Occipital lobe (tissue), 3 donors: ENCODE measurements at places on chromosomes 11 and 22. TPM values are rescaled to one million over a fixed set of nuclear protein-coding genes. Genes with fewer than 3 reads are reported as not detected.

DNA sequence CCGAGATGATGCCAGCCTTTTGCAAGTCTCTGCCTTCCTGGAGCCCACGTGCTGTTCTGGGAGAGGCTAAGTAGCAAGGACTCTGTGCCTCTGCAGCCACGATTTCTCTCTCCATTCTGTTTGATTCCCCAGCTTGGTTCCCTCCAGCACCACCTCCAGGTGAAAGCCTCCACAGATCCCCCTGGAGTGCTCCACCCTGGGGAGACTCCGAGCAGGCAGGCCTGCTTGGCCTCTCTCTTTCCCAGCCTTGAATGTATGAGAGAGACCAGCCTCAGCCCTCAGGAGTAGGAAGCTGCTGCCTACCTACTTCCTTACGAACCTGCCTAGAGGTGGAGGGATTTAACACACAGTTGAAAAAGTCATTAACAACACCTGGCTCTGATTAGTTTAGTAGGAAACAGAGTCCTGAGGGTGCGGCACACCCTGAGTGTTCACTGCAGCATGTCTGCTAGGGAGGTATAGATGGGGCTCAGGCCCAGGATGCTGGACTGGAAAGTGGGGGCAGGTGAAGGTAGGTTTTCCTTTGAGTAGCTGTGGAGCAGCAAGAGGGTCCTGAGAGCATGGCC, 22.5 kb downstream of the TMPRSS5 start:
- DNase-seq: no peak

GRCh38 chr11:119671051-119671450, 57.9 kb downstream of the NECTIN1 start:
- DNase-seq: peak; percentile 69

GRCh38 chr11:107043242-107044006, 25.1 kb upstream of the GUCY1A2 start:
- DNase-seq: no peak

DNA sequence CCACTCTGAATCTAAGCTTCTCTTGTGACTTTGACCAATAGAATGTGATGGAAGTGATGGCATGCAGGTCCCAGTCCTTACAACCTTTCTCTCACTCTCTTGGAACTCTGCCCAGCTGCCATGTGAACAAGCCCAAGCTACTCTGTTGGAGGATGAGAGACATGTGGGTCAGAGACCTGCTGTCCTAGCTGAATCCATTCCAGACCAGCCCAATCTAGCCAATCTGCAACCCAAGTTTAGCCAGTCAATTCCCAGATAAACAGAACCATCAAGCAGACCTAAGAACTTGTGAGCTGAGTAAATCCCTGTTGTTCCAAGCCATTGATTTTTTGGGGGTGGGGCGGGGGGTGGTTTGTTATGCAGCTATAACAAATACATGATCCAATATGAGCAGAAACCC, 69.2 kb upstream of the GRK3 start:
- DNase-seq: no peak

- no peak for DNase-seq
Measured at GRCh38 chr22:39177456-39177775, 24.9 kb upstream of the CBX7 start.

GRCh38 chr22:19331474-19331873, 40.0 kb upstream of the CLTCL1 start:
- no peak for DNase-seq

- DNase-seq: no peak
Measured at GRCh38 chr11:113773092-113773415, 438 bp downstream of the ZW10 start.

DNA sequence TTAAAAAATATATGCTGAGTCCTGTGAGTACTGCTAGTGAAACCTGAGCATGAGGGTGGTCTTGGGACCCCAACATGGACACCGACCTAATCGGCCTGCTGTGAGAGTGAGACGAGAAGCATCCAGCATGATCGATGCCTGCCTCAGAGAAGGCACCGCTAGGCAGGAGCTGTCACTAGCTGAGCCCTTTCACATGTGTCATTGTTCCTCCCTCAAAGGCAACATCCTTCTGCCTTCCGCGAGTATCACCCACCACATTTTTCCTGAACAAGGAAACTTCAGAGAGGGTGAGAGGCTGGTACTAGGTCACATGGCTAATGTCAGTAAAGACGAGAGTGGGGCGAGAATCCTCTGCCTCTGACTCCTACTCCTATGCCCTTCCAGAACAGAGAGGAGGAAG, 35.6 kb downstream of the AP1B1 start:
- DNase-seq: no peak

- no peak for DNase-seq
Measured at GRCh38 chr11:61671527-61671926, 8.7 kb upstream of the DAGLA start.

DNA sequence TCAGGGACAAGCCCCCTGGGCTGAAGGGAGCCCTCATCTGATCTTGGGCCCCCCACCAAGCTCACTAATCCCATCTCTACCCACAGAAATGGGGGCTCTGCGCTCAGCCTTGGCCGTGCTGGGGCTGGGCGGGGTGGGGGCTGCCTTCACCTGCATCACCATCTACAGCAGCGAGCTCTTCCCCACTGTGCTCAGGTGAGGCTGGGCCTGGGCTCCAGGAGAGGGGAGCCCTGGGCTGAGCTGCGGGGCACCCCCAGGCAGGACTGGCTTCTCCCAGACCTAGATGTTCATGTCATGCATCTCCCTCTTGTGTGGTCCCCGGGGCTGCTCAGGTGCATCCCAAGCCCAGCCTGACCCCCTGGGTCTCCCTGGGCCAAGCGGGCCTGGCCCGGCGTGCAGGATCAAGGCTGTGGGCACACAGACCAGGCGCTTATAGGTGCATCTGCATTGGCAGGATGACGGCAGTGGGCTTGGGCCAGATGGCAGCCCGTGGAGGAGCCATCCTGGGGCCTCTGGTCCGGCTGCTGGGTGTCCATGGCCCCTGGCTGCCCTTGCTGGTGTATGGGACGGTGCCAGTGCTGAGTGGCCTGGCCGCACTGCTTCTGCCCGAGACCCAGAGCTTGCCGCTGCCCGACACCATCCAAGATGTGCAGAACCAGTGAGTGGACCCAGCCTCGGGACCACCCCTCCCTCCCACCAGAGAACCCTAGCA, 9.4 kb downstream of the SLC22A12 start:
- DNase-seq: no peak

DNA sequence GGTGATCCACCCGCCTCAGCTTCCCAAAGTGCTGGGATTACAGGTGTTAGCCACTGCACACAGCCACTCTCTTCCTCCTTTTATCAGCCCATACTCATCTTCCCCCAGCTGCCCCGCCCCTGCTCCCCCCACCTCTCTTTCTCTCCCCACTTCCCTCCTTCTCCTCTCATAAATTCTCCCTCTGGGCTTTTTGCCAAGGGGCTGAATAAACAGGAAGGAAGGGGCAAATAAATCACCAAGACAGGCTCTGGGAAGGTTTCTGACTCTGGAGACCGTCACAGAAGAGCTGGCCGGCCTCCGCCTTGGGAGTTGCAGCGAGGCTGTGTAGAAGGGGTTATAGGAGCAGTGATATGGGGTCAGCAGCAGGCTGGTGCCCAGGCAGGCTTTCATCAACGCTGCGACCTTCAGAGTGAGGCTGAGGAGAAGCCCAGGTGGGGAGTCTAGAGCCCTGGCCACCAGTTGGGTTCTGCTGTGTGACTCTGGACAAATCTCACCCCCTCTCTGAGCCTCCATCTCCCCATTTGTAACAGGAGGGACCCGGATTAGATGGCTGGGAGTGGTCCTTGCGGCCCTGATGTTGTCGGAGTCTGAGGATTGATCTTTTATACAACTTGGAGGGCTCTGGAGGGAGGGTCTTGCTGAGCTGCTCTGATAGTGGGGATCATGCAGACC, 62.6 kb upstream of the RASD2 start:
- no peak for DNase-seq

DNA sequence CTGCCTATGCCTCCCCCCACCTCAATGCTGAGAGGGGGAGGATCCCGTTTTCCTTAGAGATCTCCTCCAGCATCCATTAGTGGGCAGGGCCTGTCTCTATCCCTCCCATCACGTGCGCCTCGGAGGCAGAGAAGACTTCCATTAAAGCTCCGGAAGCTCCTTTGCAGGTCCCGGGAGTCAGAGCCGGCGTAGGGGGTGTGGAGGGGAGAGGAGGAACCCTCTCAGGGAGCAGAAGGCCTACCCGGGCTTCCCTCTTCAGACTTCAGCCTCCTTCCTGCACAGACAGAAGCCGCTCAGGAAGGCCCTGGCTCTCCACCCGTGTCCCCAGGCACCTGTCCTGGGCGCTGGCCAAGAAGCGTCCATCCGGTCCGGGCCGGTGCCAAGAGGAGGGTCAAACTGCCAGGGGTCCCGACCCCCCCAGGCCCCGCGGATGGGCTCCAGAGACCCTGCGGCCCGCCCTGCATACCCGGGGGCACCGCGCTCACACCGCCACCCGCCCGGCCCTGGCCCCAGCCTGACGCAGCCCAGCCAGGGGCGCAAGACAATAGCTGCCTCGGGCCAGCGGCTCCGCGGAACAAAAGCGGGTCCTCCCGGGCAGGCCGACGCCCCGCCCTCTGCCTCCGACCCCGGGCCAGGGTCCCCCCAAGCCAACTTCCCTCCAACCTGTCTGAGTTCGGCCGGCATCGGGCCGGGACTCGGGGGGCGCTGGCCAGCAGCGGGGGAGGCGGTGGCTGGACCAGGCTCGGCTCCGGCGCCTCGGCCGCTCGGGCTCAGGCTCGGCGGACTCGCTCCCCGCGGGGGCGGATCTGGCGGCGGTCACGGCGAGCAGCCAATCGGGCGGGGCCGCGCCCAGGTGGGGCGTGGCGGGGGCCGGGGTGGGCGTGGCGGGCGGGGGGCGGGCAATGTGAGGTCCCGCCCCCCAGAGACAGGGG, 29.9 kb downstream of the ARVCF start:
- peak; percentile 45 for DNase-seq

GRCh38 chr11:8828046-8828445, 82.9 kb upstream of the AKIP1 start:
- no peak for DNase-seq

DNA sequence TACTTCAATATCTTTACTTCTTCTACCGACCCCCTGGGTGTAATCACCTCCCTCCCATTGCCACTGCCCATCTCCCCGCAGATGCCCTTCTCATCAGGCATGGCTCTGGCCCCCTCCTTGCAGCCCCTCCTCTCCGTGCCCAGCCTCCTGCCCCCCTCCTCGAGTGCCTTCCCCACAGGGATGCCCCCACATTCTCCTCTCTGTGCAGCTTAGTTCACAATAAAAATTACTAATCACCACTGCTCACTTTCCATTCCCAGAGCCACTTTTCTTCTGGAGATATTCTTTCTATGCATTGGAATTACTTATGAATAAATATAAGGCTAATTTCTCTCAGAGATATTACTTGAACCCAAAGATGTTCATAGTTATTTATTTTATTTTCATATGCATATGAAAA, 22.1 kb downstream of the IFITM10 start:
- no peak for DNase-seq

DNA sequence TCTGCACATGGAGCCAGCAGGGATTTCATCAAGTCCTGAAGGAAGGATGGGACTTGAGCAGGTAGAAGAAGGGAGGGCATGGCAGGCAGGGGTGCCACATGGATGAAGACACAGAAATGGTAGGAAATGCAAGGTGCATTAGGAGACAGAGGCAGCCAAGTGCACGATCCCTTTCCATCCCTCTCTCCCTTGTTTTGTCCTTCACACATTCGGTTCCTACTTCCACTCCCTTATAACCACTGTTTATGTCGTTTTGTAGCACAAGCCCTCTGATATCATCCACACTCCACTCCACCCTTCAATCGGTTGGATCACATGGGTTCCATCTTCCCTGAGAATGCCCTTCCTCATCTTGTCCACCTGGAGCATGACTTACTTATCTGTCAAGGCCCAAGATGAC, 35.2 kb downstream of the IFT27 start:
- DNase-seq: no peak

- no peak for DNase-seq
Measured at GRCh38 chr11:34575671-34576070, 45.2 kb upstream of the EHF start.

The PPP2R5B gene
- total RNA-seq: 22.8 TPM

The C22orf31 gene
- total RNA-seq: not detected

The ZBTB16 gene
- 9.7 TPM for total RNA-seq

The NUDT22 gene
- 11.2 TPM for total RNA-seq

The TSPAN32 gene
- not detected for total RNA-seq

The SLCO2B1 gene
- total RNA-seq: 9.2 TPM

The MMP13 gene
- not detected for total RNA-seq

The KCNJ11 gene
- total RNA-seq: 11.4 TPM

The OR8K1 gene
- total RNA-seq: not detected
